Activated T-cell treated with anti-CD3 and anti-CD28 coated beads, Interleukin-2, amount 50 U/mL, for 4 hours (primary cell): ENCODE measurements at places on chromosomes 16 and 17. TPM values are rescaled to one million over a fixed set of nuclear protein-coding genes. Genes with fewer than 3 reads are reported as not detected.

The HS3ST4 gene
- not detected for total RNA-seq

The KCNG4 gene
- total RNA-seq, result not detected

The CSH2 gene
- not detected for total RNA-seq

The MED9 gene
- 15.0 TPM for total RNA-seq

The KRTAP16-1 gene
- total RNA-seq, result not detected

The MYH1 gene
- total RNA-seq, result not detected

The ITGB3 gene
- 0.08 TPM for total RNA-seq

The HOXB1 gene
- not detected for total RNA-seq

The KRT35 gene
- total RNA-seq, result not detected

The SEC14L1 gene
- total RNA-seq, result 36.9 TPM

The MEIOC gene
- 0.35 TPM for total RNA-seq

DNA sequence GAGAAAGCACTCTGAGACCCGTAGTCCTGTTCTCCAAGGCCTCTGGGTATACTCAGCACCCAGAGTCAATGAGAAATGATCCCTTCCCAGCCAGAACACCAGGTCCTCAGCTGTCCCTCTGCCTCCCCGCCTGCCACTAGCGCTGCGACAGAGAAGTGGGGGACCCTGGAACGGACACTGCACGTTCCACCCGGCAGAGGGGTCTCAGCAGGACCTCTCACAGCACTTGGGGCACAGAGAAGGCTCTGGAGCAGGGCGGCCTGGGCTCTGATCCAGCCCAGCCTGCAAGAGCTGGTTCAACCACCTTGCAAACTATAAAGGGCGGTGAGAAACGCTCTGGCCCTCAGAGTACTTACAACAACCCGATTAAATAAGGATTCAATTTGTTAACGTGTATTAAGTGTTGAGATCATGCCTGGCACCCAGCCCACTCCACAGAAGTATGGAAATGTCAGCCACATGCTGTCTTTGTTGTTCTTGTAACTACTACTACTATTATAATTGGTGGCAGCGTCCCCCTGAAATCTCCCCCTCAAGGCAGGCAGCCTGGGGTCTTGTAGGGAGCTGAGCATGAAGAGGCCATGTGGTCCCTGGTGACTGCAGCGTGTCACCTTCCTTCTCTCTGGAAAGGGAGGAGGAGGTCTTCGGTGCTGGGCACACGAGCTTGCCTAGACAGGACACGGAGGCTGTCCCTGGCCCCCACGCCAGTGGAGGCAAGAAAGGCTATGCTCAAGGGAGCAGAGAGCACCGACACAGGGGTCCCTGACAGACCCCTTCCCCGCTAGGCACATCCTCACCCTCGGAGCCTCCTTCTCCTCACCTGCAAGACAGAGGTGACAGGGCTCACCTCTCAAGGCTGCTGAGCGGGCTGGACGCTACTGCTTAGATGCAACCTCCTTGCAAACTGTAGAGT lies 2.4 kb downstream of the OSGIN1 start:
- no peak for DNase-seq

DNA sequence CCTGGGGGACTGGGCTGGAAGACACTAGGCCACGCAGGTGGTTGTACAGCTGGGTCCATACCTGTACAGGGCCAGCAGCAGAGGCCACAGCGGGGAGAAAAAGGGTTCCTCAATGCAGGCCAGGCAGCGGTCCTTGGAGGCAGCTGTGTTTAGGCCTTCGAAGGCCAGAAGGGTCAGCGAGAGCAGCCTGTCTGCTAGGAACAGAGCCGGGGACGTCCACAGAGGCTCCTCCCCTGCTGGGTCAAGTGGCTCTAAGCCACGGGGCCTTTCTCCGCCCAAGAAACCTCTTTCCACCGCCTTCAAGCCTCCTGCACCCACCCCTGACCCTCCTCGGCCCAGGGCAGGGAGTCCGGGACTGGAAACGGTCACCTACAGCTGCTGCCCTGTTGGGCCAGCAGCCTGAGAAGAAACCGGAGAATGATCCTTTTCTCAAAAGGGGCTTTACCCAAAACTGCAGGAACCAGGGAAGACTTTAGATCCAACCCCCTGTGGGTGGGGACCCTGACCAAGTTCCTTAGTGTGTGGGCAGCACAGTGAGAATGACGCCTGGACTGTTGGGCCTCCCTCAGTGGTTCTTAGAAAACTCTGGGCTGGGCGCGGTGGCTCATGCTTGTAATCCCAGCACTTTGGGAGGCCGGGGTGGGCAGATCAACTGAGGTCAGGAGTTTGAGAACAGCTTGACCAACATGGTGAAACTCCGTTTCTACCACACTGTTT lies 8.4 kb upstream of the SPATA2L start:
- no peak for DNase-seq

DNA sequence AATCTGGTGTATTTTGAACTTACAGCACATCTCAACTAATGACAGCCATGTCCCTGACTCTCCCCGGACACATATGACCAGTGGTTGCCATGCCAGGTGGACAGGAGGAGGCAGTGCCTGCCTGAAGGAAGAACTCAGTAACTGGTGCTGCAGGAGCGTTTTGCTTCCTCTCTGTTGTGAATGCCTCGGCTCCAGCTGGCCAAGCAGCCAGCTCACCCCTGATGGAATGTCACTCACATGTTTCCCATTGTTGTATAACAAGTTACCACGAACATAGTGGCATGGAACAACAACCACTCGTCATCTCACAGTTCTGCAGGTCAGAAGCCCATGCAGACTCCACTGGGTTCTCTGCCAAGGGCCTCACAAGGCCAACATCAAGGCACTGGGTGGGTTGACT lies 20.1 kb upstream of the IRF8 start:
- no peak for DNase-seq

DNA sequence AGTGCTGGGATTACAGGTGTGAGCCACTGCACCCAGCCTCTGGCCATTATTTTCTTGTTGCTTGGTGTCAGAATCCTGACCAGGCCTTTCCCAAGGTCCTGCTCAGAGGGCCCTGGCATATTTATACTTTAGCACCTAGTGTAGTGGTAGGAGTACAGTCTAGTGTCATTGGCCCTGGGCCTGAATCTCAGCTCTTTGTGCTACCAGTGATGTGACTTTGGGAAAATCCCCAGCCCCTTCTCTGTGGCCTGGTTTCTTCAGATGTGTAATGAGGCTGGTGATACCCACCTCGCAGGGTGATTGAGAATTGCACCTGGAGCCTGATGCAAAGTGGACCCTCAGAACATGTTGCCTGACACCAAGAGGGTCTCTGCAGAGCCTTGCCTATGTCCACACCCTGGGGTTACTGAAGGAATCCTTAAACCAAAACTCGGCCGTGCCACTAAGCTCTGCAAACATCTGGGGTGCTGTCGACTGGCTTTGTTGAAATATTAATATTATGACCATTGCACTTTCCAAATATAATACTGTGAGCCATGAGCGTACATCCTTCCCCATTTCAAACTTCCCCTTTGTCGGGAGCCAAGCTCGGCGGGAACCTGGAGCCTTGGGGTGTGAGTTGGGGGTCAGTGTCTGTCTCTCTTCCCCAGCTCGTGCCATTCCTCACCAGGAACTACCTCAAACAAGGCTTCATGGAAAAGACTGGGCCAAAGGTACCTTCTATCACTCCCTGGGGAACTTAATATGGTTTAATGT lies 18.0 kb upstream of the RNF135 start:
- no peak for DNase-seq

DNA sequence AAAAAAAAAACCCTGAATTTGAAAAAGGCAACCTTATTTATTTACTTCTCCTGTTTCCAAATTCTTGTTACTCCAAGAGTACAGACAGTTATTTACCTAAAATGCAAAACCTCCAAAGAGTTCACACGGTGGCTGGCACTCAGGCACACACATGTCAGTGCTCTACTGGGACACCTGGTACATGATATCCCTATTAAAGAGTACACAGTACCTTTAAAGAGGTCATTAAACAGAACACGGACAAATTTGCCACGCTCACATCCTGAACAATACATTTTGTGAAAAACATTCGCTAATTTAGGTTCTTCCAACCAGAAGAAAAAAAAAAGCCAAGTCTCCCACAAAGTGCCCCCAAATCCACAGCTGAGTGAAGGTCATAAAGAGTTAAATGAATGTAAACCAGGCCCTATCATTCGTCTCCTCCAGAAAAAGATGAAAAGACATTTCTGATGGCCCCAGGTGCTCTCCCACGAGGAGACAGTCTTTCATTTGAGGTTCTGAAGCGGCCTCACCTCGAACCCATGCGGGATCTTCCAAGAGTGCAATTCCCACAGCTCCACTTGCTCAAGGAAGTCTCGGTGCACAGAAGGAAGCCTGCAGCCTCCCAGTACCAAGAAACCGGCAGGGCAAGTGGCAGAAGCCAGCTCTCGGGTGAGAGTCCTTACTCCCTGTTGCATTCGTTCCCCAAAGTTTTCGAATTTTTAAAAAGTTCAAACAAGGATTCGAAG lies 993 bp downstream of the ERN1 start:
- DNase-seq, result no peak

- DNase-seq, result no peak
Observed at GRCh38 chr17:49836111-49837030, 11.5 kb downstream of the TAC4 start.

DNA sequence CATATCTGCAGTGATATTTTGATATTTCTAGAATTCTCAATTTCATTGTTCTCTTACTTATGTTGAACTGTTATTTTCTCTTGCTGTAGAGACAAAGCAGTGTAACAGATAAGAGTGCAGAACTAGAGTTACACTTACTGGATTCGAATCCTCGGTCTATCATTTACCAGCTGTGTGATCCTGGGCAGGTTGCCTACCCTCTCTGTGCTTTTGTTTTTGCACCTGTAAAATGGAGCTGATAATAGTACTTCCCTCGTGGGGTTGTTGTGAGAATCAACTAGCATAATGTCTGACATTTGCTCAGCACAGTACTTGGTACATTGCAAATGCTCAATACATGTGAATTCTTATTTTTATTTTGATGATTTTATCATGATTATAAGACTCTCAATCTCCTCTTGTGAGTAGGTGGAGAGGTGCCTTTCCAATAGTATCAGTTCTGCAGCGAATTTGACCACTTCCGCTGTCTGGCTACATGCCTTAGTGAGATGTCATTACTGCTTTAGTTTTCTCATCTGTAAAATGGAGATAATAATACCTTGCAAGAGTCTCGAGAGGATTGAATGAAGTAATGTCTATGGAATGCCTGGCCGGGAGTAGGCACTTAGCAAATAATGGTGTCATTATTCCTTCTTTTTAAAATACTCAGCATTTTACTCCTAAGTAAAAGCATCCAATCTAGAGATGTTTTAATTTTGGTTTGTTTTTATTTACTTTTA lies 312.2 kb upstream of the MAF start:
- no peak for DNase-seq

GRCh38 chr17:10956821-10957220 lies 118.9 kb upstream of the PIRT start:
- no peak for DNase-seq

GRCh38 chr17:82237746-82238471 lies 9.1 kb downstream of the SLC16A3 start:
- no peak for DNase-seq

DNA sequence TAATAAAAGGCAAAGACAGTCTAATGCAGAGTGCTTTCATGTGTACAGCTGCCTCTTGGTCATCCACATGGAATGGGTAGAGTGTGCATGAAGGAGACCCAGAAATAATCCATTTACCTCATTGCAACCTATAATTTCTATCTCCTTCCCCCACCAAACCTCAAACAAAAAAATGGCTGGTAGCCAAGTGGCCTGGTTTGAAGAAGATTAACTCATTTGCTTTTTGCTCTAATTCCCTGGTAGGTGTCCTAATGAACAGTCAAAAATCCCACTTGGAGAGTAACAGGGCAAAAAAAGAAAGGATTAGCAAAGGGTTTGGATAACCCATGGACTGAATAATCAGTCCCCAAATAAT lies 13.0 kb upstream of the LYRM9 start:
- no peak for DNase-seq

DNA sequence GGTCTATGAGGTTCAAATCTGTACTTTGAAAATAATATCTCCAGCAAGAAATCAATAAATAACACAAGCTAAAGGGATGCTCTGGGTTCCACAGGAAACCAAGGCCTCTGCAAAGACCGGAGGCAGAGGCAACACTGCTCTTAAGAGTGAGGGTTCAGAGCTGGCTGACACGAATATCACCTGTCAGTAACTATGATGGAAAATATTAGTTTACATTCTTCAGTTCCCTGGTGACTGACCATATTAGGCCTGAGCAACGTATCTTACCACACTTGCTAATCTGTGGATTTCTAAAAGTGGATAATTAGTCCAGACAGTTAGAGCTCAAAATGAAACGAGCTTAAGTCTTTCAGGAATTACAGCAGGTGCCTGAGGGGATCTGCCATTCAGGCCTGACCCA lies 459.3 kb downstream of the HS3ST3B1 start:
- DNase-seq, result no peak

GRCh38 chr17:80163336-80163735 lies 6.5 kb upstream of the CARD14 start:
- DNase-seq, result no peak

GRCh38 chr17:14355556-14355955 lies 54.7 kb downstream of the HS3ST3B1 start:
- DNase-seq, result no peak

GRCh38 chr16:556474-557173 lies 3.6 kb upstream of the PRR35 start:
- DNase-seq, result no peak

DNA sequence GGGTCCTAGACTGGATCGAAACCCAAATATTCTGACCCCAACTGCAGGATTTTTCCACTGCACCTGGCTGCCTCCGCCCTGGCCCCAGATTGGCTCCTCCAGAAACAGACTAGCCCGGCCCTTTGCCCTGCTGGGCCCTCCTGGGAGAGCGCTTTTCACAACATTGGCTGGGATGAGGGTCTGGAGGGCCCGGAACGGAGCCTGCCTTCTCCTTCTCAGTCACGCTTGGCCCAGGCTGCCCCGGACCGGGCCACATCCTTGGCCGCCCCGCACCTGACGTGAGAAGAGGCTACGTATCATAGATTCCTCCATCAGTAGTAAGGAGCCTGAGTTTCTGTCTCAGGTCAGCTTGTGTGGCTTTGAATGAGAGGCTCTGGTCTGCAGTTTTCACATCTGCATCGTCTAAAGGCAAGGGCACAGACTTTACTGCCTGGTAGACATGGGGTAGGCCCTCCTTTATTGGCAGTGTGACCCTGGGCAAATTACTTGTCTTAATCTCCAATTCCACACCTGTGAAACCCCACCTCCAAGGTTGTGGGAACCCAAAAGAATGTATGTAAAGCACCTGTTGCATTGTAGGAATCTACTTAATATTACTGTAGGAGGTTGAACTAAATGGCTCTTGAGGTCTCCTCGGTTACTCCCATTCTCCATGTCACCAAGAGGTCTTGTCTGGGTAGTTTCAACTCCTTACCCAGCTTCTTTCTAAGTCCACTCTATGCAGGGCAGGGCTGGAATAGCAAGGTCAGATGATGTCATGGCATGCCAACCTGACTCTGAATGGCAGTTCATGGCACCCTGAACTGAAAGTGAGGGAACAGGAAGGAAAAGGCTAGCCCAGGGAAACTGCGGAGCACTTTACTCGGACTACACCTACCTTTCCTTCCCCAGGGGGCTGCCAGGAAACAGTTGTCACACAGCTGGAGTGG lies 661 bp downstream of the LRRC3C start:
- DNase-seq, result no peak

GRCh38 chr17:78208486-78208885 lies 5.6 kb upstream of the BIRC5 start:
- no peak for DNase-seq
